ENCODE measurements at places on chromosomes 11 and 22.

GRCh38 chr11:16440136-16440535 lies 83.8 kb upstream of the SOX6 start:
- DNase-seq, result no peak

DNA sequence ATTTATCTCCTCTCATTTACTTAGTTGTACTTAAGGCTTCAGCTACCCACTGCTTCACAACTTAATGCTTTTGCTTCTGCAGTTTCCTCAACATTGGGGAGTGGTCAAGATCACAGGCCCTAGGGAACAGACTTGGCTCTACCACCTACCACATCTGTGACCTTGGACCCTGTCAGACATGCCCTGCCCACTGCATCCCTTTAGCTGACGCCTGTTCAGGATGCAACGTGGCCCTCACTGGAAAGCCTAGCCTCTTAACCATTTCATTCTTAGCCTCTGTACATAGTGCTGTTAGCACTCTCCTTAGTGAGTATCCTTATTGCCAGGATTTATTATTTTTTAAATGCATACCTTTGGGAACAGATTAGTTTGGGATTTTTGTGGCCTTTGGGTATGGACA lies 34.4 kb downstream of the TNRC6B start:
- DNase-seq, result peak; percentile 44

- DNase-seq, result peak; percentile 49
Measured at GRCh38 chr11:2768471-2769408, 68.9 kb upstream of the KCNQ1OT1 start.

DNA sequence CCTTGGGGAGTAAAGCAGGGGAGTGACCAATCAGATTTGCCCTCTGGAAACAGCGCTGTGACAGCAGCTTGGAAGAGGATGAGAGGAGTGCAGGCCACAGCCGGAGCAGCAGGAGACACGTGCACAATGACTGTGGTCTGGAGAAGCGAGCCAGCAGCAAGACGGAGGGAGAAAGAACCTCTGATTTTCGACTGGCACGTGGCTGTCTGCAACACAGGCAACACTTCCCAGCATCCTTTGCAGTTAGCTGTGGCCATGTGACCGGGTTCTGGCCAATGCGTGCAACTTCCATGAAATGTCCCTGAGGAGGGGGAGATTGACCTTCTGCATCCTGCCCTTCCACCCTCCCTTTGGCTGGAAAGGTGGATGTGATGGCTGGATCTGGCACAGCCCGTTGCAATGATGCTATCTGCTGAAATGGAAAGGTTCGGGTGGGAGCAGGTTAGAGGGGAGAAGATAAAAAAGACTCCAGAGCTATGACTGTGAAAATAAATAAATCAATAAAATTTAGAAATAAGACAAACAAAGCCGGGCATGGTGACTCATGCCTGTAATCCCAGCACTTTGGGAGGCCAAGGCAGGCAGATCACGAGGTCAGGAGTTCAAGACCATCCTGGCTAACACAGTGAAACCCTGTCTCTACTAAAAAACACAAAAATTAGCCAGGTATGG lies 15.6 kb downstream of the PLA2G6 start:
- DNase-seq, result no peak

- no peak for DNase-seq
Measured at GRCh38 chr22:44431256-44431655, 66.8 kb downstream of the RTL6 start.

DNA sequence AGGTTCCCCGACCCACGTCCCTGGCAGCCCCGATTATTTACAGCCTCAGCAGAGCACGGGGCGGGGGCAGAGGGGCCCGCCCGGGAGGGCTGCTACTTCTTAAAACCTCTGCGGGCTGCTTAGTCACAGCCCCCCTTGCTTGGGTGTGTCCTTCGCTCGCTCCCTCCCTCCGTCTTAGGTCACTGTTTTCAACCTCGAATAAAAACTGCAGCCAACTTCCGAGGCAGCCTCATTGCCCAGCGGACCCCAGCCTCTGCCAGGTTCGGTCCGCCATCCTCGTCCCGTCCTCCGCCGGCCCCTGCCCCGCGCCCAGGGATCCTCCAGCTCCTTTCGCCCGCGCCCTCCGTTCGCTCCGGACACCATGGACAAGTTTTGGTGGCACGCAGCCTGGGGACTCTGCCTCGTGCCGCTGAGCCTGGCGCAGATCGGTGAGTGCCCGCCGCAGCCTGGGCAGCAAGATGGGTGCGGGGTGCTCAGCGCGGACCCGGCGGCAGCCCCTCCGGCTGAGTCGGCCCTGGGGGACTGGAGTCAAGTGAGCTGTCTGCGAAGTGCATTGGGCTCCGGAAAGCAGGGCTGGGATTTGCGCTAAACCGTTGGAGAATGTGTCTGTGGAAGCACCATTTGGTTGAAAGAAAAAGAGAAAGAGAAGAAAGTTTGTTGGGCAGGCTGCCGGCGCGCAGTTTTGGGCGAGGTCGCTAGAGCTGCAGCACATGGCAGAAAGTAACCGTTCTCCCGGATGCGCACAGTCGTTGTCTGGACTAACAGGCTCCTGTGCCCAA lies at the start of gene CD44:
TSS of gene CD44 (plus strand) at position 229 of the 779 bp plus-strand sequence. CDS start at position 362, 133 bp downstream.
- peak; percentile 58 for DNase-seq

DNA sequence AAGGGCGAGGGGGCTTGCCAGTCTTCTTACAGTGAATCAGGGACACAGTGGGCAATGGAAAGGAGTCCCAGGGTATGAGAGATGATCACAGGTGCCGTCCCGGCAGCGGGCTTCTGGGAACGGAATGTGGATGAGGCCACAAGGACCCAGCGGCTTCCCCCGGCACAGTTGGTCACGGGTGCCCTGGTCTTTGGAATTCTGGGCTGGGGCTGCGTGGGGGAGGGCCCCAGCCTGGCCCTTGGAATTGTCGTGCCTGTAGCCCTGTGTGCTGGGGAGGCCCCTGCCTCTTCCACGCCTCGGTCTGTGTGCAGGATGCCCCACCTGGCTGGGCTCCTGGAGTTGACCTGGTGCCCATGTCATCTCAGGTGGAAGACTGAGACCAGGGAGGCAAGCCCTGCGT lies 76.6 kb downstream of the FBLN1 start:
- DNase-seq, result no peak

DNA sequence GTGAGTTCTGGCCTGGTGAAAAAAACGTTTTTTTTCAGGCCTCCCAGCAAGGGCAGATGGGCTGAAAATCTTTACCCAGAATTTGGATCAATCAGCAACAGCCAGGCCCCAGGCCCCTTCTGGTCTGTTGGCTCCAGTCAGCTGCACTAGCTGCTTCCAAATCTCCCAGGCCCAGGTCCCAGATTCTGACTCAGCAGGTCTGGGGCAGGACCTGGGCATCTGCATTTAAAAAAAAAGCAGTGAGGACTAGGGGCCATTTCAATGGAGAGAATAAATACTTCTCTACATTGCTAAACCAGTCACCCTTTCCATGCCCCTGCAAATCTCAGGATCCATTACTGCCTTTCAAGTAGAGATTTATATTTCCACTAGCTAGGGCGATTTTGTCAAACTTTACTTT lies 4.3 kb downstream of the SLC15A3 start:
- no peak for DNase-seq

DNA sequence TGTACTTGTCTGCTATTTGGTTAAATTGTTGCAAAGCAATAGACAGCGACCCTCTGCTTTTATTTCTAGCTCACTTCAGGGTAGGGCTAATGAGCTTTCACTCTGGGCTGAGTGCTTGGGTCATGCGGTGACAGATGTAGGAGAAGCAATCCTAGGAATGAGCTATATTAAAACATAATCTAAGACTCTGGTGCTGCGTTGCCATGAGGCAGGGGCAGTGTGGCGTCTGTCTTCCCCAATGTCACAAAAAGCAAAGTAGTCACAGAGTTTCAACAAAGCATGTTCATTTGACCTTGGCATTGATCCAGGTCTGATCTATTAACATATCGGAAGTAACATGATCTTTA lies 55.5 kb upstream of the GRAMD1B start:
- no peak for DNase-seq

DNA sequence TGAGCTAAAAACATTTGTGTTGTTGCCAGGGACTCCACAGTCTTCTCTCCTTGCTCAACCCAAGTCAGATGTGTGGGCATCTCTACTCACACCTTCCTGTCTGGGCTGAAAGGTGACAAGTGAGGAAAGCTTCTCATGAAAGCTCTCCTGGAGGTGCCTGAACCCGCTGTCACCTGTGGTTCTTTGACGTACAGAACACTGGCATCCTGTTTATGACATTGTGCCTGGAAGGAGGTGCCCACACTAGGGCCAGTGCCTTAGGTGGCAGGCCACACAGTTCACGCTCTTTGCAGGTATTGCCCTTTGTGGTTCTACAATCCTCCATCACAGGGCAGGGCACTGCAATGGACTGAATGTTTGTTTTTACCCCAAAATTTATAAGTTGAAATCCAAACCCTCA lies 108.5 kb downstream of the CD44 start:
- no peak for DNase-seq

DNA sequence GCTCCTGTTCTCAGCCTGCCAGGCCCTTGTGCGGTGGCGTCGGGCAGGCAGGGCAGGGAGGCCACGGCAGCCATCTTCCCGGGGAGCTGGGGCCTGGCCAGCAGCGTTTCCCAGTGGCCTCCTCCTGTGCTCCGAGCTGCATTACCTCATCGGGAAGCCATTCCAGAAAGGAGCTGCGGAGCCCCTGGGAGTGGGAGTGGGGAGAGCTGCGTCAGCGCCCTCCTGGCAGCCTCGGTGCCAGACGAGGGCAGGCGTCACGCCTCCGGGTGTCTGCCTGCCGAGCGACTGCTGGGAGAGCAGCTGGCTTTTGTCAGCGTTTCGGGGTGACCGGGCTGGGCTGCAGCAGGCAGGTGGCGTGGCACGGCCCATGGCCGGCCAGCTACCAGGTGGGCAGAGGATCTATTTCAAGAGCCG lies 30.9 kb upstream of the WNT7B start:
- peak; percentile 59 for DNase-seq

- DNase-seq, result no peak
Measured at GRCh38 chr11:6876914-6877313, 489 bp downstream of the OR10A4 start.

- DNase-seq, result no peak
Measured at GRCh38 chr22:25582946-25583345, 18.5 kb downstream of the GRK3 start.

DNA sequence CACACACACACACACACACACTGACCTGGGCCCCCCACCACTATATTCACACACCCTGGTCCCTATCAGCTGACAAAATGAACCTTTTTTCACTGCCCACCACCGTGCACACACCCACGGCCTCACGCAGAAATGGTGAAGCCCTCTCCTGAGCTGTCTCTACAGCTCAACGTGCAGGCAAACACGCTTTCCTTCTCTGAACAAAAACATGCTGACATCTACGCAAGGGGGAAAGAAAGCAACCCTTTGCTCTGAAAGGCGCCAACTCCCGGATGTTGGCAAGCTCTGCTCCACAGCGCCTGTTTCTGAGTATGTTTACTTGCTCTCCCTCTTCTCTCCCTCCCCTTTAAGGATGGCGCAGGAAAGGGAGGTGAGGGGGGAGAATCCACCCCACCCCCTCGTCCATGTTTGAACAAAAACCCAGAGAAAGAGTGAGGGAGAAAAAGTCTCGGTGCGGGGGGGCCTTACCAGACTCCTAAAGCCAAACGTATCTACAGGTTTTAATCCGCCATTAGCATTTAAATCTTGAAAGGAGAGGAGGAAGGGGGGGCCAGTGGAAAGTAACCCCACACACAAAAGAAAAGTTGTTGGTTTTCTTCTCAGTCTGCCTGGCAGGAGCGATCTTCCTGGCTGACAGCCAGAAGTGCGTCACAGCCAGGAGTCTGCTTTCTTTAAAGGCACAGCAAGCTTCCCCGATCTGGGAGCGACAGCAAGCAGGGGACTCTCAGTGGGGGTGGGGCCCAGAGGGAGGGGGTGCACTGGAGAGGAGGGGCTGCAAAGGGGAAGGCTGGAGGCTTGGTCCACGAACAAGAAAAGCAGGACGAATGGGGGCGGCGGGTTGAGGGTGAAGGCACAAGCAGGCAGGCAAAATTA lies 39.6 kb downstream of the NUMA1 start:
- peak; percentile 96 for DNase-seq

- no peak for DNase-seq
Measured at GRCh38 chr11:12100841-12101242, 9.5 kb upstream of the MICAL2 start.

GRCh38 chr11:44927174-44927661 lies 23.5 kb downstream of the TP53I11 start:
- DNase-seq, result peak; percentile 77

- DNase-seq, result no peak
Measured at GRCh38 chr11:102927624-102927990, 27.9 kb downstream of the MMP13 start.

GRCh38 chr11:134349109-134349801 lies 17.5 kb downstream of the GLB1L2 start:
- no peak for DNase-seq

- peak; percentile 47 for DNase-seq
Measured at GRCh38 chr11:46521961-46522681, 71.7 kb downstream of the AMBRA1 start.

DNA sequence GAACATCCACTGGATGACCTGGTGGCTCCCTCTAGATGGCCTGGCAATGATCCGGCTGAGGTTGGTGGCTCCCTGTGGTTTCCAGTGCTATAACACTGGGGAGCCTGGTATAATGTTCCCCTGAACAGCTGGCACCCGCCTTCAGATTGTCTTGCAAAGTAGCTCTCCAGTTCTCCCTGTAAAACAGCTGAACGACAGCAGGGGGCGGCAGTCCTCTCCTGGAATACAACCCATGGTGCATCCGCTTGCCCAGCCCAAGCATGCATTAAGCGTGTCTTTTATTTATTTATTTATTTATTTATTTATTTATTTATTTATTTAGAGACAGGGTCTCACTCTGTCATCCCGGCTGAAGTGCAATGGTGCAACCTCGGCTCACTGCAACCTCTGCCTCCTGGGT lies 258.9 kb downstream of the BUD13 start:
- DNase-seq, result peak; percentile 18

- no peak for DNase-seq
Measured at GRCh38 chr11:43573873-43574272, 106.7 kb upstream of the HSD17B12 start.

Data from choroid plexus epithelial cell (primary cell).